Chondrocyte (in vitro differentiated cells): ENCODE measurements at places on chromosomes 11 and 22. TPM values are rescaled to one million over a fixed set of nuclear protein-coding genes. Genes with fewer than 3 reads are reported as not detected.
A peak's percentile ranks its signal among the peaks of the same experiment; 100 is the strongest.

- DNase-seq, result no peak
- H3K27me3 ChIP-seq, result no peaks in the 10 kb centered on the region
- H3K27ac ChIP-seq, result no peak overlapping the region
- peaks cover 40% of the 10 kb centered on the region for H3K4me1 ChIP-seq
- no peak overlapping the region for H3K4me3 ChIP-seq
These were observed 49.3 kb upstream of the CD44 start for GRCh38 chr11:35089666-35090065.

DNA sequence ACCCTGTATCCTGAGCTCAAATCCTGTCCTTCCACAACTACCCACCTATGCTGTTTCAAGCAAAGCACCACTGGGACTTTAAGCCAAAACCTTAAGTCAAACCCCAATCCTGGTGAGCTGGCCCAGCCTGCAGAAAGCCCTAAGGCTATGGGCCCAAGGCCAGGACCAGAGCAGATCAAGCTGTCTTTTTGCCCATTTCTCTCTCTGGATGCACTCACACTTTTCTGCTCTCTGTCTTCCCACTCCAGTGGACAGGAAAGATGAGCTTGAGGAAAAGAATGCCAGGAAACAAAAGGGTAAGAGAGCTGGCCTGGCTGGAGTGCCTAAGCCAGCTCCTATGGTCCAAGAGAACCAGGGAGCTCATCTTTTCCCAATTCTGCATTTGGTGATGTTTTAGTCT, 284.3 kb upstream of the ISX start:
- no peak for DNase-seq
- H3K27me3 ChIP-seq, result peaks cover 2% of the 10 kb centered on the region
- peaks cover 3% of the 10 kb centered on the region for H3K4me1 ChIP-seq
- H3K27ac ChIP-seq, result no peak overlapping the region

GRCh38 chr22:19337137-19337536, 45.6 kb upstream of the CLTCL1 start:
- H3K27me3 ChIP-seq, result no peaks in the 10 kb centered on the region
- no peak overlapping the region for H3K4me3 ChIP-seq
- no peak overlapping the region for H3K27ac ChIP-seq
- no peak for DNase-seq

GRCh38 chr11:61999141-61999975, 31.9 kb upstream of the FTH1 start:
- H3K4me3 ChIP-seq, result no peak overlapping the region
- peak overlapping the region; percentile 95 for H3K27ac ChIP-seq
- H3K36me3 ChIP-seq, result peaks cover 4% of the 10 kb centered on the region

Gene SLC37A2
- 0.37 to 1.2 TPM in 2 of 3 replicates, not detected in the other for total RNA-seq

Gene APOA4
- total RNA-seq, result not detected in 3 replicates

- H3K27ac ChIP-seq, result no peak overlapping the region
- peaks cover 57% of the 10 kb centered on the region for H3K4me1 ChIP-seq
- no peaks in the 10 kb centered on the region for H3K27me3 ChIP-seq
- H3K4me3 ChIP-seq, result no peak overlapping the region
These were observed 66.7 kb downstream of the RAB30 start for GRCh38 chr11:83004746-83005556.

DNA sequence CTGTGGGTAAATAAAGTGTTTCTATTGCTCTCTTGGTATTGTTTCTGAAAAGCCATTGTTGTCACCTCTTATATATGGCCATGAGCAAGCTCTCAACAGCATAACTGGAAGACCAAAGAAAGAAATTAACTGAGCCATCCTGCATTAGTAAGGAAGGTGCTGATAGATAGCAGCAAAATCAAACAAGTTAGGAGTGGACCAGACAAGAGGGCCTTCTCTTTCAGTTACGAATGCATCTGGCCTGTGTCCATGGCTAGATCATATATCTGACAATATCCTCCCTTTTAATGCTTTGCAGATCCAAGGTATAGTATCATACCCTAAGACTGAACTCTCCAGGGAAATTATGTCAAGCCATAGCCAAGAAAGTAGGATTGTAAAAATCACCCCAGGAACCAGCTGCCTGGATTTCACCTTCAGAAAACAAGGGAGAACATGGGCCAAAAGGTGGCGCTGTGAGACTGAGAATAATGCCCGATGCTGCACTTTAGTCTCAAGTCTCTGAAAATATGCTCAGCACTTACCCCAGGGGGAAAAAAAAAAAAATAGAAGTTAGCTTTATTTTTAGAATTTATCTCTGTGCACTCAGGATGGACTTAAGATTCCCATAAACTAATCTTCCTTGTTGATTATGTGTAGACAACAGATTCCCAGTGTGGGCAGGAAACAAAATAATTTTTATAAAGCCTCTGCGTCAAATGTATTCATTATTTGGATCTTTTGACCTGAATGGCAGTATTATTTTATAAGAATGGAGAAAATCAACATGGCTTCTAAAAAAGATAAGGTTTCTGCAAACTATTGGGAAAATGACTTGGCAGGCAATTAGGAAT, 415.1 kb downstream of the ETS1 start:
- peaks cover 31% of the 10 kb centered on the region for H3K4me1 ChIP-seq
- no peaks in the 10 kb centered on the region for H3K36me3 ChIP-seq
- no peak for DNase-seq
- H3K27me3 ChIP-seq, result no peaks in the 10 kb centered on the region

DNA sequence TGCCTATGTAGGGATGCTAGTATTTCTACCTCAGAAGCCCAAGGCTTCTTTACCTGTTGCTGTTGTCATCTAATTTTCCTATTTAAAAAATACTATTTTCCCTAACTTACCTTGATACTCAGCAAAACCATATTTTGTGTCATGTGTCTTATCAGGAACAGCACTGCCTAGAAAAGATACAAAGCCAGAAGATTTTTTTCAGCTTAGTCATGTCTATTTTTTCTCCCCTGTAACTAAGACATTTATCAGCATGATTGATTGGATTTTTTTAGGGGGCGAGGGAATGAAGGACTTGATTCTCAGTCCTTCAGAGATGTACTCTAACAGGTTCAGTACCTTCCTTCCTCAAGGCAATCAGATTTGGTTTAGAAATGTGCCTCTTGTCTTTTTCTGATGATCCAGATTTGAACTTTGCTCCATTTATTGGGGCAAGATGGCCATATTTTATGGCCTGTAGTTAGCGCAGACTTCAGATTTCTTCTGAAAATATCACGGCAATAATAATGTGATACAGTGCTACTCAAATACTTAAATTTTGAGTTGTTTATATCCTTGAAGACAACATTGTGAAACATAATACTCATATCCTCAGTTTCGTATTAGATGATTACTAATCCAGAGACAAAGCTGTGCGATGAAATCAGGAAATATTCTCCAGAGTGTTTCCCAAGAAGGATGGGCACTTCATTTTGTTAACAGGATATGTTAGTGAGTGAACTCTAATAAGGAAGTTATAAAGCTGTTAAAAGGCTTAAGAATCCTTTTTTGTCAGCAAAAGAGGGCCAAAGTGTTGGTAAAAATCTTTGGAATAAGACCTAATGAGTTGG, 3.8 kb upstream of the PIK3IP1 start:
- peaks cover 32% of the 10 kb centered on the region for H3K4me1 ChIP-seq
- H3K36me3 ChIP-seq, result no peaks in the 10 kb centered on the region
- H3K27me3 ChIP-seq, result no peaks in the 10 kb centered on the region
- H3K4me3 ChIP-seq, result no peak overlapping the region
- DNase-seq, result no peak
